ENCODE measurements at places on chromosomes 6 and 20.
A peak's percentile ranks its signal among the peaks of the same experiment; 100 is the strongest.

- no peak for DNase-seq
Measured at GRCh38 chr20:61356196-61356595, 104.1 kb downstream of the CDH4 start.

- no peak for DNase-seq
Measured at GRCh38 chr6:3659748-3660147, 91.8 kb downstream of the PXDC1 start.

DNA sequence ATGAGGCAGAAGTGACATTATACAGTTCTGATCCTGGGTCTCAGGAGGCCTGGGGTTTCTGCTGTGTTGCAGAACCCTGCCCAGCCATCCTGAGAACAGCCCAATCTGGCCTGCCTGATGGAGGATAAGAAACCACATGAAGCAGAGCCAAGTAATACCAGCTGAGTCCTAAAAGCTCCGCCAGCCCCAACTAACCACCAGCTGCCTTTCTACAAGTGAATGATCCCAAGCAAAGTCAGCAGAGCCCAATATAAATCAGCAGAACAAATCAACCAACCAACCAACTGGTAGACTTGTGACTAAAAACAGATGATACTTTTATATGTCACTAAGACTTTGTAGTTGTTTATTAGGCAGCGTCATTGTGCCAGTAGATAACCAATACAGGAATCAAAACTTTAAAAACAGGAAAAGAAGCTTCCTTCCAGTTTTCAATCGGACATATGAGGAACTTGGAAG, 52.1 kb downstream of the SNX5 start:
- peak; percentile 28 for DNase-seq

- DNase-seq, result no peak
Measured at GRCh38 chr6:10390495-10391298, 24.2 kb downstream of the TFAP2A start.

DNA sequence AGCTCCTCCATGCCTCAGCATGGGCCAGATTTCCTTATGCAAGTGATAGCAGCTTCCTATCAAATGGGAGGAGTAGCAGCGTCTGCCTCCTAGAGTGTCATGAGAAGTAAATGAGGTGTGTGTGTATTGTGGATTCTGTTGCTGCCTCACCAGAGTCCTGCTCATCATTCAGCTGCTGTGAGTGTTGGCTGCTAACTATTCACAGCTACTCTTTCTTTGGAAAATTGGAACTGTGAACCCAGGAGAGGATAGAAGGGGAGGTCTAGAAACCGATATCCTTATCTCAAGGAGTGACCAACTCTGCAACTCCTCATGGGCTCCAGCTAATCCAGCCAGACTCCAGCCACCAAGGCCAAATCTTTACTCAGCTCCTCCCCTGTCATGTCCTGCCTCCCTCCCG, 63.3 kb downstream of the TOX2 start:
- no peak for DNase-seq

DNA sequence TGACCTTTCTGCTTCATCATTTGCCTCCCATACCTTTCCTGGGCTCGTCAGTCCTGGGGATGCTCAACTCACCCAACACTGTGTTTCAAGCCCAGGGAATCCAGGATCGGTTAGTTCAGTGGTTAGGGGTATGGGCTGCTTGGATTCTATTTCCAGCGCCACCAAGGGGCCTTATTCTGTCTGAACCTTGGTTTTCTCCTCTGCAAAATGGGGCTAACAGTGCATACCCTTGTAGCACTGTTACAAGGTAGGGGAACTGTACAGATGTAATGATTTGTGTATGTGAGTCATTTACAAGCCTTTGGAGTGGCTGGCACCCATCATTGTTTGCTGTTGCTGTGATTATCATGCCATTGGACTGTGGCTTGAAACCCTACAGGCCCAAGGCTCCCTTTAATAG, 14.5 kb upstream of the CSNK2A1 start:
- DNase-seq, result no peak

- DNase-seq, result no peak
Measured at GRCh38 chr6:111628142-111628850, 22.6 kb upstream of the TRAF3IP2 start.

- no peak for DNase-seq
Measured at GRCh38 chr20:61525781-61526431, 273.8 kb downstream of the CDH4 start.

- no peak for DNase-seq
Measured at GRCh38 chr20:9492067-9492466, 22.3 kb upstream of the LAMP5 start.

DNA sequence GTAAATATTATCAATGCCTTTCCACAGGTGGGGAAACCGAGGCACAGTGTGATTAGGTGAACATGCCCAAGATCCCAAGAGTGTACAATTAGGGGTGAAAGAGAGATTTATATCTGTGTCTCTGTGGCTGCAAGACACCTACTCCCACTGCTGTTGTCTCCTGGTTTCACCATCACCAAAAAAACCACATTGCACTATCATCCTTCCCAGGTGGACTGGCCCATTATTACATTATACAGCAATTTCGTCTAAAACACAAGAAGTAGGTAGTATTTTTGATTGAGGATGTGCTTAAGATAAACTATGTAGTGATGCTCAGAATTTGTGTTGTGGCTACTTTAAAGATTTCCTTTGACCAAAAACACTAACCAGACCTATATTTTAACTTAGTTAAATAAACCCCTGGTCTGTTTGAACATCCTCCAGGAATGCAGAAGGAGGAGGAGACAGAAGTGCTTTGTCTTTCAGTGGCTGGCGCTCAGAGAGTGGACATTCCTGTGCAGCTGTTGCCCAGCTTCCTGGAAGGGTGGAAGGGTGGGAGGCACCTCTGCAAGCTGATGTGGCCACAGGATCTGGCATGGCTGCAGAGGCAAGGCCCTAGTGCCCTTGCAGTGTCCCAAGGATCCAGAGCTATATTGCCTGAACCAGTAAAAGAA, 23.8 kb downstream of the DCBLD1 start:
- no peak for DNase-seq

DNA sequence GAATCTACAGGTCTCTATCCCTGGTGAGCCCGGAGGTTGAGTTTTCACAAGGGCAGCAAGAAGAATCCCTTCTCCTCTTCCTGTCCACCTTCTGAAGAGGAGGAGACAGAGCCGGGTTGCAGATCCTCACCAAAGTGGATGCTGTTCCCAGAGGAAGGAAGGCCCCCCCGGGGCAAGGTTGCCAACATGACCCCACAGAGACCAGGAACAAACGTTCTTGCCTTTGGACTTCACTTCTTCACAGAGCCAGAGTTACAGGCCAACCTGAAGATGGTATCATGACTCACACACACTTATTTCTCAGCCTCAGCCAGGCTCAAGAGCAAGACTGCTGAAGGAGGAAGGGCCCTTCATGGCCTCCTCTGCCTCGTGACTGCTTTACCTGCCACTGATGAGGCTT, 384.3 kb downstream of the CD83 start:
- DNase-seq, result no peak

- DNase-seq, result no peak
Measured at GRCh38 chr6:148723484-148723883, 23.3 kb upstream of the UST start.

GRCh38 chr20:1124421-1124820, 6.0 kb downstream of the PSMF1 start:
- no peak for DNase-seq

DNA sequence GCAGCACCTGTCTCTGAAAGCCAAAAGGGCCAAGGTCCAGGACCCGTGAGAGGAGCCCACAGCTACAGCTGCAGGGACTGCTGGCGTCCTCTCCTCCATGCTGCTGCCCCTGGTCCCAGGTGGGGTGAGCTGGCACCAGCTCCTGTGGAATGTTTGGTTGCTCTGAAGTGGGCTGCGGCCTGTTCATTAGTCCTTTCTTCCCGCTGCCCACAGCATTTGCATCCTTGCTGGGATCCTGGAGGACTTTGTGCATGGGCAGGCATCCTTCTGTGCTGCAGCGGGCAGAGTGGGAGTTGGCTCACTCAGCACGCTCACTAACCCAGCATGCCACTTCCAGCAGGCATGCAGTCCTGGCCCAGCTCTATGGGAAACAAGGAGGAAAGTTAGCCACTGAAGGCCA, 76.4 kb downstream of the DHX35 start:
- no peak for DNase-seq

All from NCI-H1694 (cell line).